ENCODE measurements at places on chromosomes 5 and 9. TPM values are rescaled to one million over a fixed set of nuclear protein-coding genes. Genes with fewer than 3 reads are reported as not detected.

Gene SPRY4
- 8.9 TPM for total RNA-seq

Gene MAMDC4
- total RNA-seq, result 2.5 TPM

Gene GRPEL2
- 10.9 TPM for total RNA-seq

Gene SLC45A2
- under 0.01 TPM for total RNA-seq

Gene PGM5
- 0.34 TPM for total RNA-seq

Gene CYSRT1
- 0.74 TPM for total RNA-seq

Gene CFAP90
- total RNA-seq, result 0.84 TPM

Gene CDX1
- total RNA-seq, result not detected

Gene TMEM232
- 0.45 TPM for total RNA-seq

Gene TAF11L10
- total RNA-seq, result not detected

Gene LCN2
- not detected for total RNA-seq

Gene CKMT2
- 1.0 TPM for total RNA-seq

Gene C9
- total RNA-seq, result not detected

All from bronchus fibroblast of lung (primary cell).